Urinary bladder (tissue), 4 donors: ENCODE measurements at places on chromosomes 7 and 10. TPM values are rescaled to one million over a fixed set of nuclear protein-coding genes. Genes with fewer than 3 reads are reported as not detected.

DNA sequence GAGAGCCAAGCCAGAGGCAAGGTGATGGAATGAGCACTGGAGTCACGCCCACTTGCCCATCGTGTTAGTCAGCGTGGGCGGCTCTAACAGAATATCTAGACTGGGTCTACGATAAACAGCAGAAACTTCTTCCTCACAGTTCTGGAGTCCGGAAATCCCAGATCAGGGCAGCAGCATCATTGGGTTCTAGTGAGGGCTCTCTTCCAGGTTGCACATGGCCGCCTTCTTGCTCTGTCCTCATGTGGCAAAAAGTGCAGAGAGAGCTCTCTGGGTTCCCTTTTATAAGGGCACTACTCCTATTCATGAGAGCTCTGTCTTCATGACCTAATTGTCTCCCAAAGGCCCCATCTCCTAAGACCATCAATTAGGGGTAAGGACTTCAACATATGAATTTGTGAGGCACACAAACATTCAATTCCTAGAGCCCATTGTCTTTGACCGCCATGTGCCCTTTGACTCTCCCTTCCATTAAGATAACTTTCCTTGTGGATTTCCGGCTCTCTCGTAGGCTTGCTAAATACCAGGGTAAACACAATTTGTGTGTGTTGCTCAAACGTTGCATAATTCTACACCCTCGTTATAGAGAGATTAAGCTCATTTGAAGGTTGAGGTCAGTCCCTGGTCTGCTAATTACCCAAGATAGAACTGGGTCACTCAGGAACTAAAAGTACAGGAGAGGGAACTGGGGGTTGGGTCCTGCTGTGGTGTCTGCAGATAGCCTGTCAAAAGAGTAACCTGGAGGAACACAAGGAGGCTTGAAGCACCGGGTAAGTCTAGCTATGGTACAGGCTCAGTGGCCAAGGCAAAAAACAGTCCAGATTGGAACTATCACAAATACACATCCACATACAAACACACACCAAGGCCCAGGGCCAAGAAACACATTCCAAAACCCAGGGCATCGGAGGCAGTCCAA is 28.7 kb upstream of the USP6NL start:
- DNase-seq, result no peak

GRCh38 chr10:59823111-59823510 is 69.9 kb upstream of the MRLN start:
- no peak for DNase-seq

DNA sequence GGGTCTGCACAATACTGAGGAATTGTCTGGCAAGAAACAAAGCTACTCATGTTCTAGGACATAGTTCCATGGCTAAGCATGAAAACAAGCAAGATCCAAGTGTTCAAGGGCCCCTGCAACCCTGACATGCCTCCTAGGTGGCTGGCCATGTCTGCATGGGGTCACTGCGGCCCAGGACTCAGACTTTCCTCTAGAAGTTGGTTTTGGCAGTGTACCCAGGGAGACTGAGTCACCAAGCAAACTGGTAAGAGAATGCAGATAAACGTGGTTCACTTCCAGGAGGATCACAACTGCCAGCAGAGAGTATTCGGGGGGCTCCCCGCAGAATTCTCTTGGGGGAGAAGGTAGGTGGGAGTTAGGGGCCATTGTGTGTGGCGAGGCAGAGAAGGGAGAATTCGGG is 7.4 kb upstream of the PFKFB3 start:
- DNase-seq, result no peak

DNA sequence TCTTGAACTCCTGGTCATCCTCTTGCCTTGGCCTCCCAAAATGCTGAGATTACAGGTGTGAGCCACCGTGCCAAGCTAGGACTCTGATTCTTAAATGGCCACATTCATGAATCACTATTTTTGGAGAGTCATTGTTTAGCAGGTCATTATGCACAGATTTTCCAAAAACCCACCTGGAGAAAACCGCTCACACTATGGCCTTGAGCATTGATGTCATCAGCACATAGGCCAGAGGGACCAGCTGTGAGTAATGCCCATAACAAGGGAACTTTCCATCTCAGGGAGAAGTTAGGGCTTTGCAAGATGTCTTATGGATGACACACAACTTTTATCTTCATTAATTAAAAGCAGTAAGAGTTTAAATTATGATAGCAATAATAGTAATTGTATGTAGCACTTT is 86.4 kb upstream of the KIF5B start:
- no peak for DNase-seq

GRCh38 chr10:360653-361052 is 225.4 kb downstream of the ZMYND11 start:
- DNase-seq, result no peak

DNA sequence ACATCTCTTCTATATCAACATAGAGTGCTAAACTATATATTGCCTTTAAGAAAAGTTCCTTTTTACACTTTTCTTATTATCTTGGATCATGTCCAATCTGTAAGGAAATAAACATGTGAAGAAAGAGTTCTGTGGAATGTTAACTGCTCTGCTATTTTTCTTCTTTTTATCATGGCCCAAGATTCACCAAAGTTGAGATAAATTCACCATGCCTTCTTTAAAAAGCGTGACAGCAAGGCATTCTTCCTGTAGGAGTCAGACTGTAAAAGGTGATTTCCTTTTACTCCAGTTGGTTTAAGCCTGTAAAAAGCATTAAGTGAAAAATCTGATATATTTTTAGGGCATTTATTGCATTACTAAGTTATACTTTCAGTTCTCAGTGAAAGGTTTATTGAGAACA is 165.7 kb upstream of the FZD1 start:
- peak; percentile 21 for DNase-seq

GRCh38 chr7:43104874-43105520 is 7.5 kb upstream of the HECW1 start:
- no peak for DNase-seq

GRCh38 chr7:31110331-31111108 is 58.4 kb downstream of the ADCYAP1R1 start:
- DNase-seq, result no peak

DNA sequence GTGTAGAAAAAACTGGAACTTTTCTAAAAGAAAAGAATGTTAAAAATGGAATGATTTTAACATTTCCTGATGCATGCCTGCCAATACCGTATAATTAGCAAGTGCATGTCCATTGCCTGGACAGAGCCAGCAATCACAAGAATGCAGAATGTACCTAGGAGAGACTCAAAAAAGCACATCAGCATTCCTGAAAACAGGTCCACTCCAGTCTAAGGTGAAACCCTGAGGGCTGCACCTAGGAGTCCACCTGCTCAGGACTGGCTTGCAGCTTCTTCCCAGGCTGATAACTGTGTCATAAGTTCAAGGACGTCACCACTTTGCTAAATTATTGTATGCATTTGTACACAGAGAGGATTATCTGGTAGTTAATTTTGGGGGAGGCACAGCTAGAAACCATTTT is 5.4 kb downstream of the CCDC201 start:
- no peak for DNase-seq

- no peak for DNase-seq
Measured at GRCh38 chr10:54758791-54759190, 42.2 kb downstream of the PCDH15 start.

- no peak for DNase-seq
Measured at GRCh38 chr10:23191764-23192711, at the start of gene PTF1A. PTF1A (plus strand) TSS chr10:23192312; CDS start chr10:23192531, 219 bp downstream.

GRCh38 chr10:70119197-70119596 is 13.4 kb downstream of the AIFM2 start:
- no peak for DNase-seq

DNA sequence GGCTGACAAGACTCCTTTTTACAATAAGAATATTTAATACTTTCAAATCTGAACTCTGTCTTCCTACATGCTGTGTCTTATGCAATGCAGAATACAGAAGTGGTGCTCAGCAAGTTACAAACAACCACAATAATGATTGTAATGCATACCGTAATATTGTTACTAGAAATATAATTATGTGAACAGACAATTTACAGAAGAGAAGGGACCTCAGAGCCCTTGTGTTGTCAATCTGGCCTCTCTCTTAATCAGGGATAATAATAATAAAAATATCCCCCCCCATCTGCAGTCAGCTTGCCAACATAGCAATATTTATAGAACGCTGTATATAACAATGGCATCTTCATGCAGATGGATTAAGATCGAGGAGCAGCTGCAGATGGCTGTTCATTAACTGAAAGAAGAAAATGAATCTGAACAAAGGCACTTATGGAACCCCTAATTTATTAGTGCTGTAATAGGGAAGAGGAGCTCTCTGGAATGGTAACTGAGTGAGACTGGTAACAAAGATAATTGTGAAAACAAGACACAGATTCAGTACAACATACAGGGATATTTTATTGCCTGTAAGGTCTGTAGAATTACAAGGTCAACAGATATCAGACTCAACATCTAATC is 106.3 kb downstream of the TMEM26 start:
- DNase-seq, result no peak

GRCh38 chr7:142908290-142908689 is 22.7 kb upstream of the TRPV6 start:
- no peak for DNase-seq

DNA sequence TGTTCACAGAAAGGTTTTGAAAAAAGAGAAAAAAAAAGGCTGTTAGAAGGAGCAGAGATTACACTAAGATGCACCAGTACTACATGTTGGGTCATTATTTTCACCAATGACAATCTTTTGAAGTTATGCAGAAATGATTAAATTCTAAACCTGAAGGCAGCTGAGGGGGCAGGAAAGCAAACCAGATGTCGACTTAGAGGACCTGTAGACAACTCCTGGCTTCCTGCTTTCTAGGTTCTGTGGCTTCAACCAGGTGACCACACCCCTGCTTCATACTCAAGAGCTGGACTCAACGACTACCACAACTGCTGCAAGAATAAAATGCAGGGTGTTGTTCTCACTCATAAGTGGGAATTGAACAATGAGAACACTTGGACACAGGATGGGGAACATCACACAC is 30.0 kb downstream of the MYOF start:
- DNase-seq, result no peak

GRCh38 chr7:151782598-151783448 is 94.1 kb downstream of the PRKAG2 start:
- DNase-seq, result no peak

DNA sequence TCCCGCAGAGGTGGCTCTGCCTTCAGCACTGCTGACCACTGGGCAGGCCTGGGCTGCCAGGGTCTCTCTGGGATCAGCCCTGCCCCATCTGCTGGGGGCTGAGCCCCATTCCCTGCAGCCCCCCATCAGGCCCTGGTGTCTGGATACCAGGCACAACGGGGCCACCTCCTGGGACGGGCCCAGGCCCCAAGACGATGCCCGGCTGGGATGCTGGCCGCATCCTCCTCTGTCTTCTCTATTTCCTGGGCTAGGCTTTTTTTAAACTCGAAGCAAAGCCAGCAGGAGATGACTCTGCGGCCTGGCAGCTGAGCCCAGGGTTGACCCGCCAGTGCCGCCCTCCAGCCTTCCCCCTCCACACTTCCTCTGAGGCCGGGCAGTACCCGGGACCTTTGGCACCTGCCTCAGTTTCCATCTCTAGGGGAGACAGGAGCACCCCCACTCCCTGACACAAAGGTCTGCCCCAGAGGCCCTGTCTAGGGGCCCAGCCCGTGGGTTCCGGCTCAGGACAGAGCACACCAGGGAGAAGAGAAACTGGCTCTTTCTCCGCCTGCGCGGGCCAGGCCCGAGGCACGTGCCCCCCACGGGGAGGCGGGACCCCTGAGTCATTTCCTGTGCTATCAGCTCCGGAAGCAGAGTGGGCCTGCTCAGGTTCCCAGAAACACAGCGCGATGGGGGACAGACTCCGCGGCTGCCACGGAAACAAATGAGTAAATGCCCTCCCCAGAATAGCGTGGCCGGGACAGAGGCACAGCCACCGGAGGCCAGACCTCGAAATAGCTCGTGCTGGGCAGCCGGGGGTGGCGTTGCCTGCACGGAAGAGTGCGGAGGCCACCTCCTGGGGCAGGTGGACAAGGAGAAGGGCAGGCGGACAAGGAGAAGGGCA is 84.6 kb upstream of the PDGFA start:
- DNase-seq, result no peak

DNA sequence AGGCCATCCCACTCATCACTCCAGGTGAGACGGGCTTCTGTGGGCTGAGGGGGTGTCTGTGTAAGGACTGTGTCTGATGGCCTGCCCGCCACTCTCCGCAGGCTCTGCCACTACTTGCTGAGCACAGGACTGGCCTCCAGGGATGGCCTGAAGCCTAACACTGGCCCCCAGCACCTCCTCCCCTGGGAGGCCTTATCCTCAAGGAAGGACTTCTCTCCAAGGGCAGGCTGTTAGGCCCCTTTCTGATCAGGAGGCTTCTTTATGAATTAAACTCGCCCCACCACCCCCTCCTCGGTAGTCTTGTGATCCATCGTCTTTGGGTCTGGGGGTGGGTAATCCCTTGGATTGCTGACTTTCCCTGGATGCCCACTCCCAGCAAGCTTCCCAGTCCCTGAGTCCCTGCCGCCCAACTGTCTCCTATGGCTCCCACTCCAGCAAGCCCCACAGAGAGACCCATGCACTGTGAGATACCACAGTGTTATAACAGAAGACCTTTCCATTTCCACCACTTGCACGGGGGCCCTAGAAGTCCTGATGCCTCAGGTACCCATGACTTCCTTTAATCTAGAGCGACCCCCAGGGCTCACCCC is 4.7 kb downstream of the FXYD4 start:
- no peak for DNase-seq

ANXA7 gene
- total RNA-seq, result 54.0 TPM

OR6B1 gene
- total RNA-seq, result not detected

LAMB4 gene
- total RNA-seq, result 0.90 TPM

SSBP1 gene
- total RNA-seq, result 124 TPM

SLC13A1 gene
- not detected for total RNA-seq

CALML3 gene
- not detected for total RNA-seq

YKT6 gene
- 25.3 TPM for total RNA-seq
